ENCODE measurements at places on chromosomes 2 and 18.

DNA sequence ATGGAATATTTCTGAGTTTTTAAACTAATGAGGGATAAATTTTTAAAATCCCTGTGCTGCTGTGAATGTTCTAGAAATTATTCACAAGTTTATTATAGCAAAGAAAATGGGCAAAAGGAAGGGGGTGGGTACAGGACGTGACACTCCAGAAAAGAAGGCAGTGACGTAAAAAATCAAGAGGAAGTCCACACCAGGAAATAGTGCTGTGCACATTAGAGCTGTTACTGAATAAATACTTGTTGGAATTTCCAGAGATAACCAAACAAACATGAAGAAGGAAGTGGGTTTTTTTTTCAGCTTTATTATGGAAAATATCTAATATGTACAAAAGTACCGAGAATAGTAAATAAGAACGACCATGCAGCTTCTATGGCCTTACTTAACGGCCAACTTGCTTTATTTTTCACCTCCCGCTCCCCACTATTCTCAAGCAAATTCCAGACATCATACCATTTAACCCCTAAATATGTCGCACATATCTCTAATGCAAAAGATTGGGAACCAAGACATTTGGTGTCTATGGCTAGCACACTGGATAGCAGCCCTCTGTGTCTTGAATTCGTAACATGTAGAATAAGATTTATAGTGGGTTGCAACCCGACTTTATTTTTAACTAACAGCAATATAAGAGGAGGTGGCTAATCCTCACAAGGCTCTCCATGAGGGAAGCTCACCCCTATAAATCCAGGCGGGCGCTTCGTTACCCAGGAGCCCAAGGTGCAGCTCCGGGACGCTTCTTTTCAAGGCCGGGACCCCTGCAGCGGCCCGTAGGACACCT lies 580 bp upstream of the NDUFV2 start:
- DNase-seq = peak; percentile 48

GRCh38 chr18:63788447-63789096 lies 13.4 kb downstream of the SERPINB7 start:
- no peak for DNase-seq

DNA sequence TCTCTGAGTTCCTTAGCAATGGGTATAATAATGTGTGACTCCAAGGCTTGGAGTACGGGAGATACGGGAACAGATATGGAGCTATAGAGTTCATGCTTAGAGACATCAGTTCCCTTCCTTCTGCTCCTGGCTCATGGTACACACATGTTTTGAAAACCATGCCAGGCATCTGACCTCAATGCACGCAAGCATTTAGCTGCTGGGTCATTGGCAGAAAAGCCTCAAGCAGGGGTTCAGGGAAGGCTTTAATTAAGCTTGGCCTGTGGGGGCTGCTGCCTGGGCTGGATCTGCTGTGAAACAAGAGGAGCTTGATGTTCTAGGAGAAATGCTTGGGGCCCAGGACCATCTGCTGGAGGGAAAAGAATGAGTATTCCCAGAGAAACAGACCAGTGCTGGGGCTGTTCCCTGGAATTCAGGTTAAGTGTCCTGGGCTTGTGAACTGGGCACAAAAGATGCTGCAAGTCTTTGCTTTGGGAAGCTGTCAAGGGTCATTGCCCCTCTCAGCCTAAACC lies 3.2 kb downstream of the ALLC start:
- DNase-seq = no peak

DNA sequence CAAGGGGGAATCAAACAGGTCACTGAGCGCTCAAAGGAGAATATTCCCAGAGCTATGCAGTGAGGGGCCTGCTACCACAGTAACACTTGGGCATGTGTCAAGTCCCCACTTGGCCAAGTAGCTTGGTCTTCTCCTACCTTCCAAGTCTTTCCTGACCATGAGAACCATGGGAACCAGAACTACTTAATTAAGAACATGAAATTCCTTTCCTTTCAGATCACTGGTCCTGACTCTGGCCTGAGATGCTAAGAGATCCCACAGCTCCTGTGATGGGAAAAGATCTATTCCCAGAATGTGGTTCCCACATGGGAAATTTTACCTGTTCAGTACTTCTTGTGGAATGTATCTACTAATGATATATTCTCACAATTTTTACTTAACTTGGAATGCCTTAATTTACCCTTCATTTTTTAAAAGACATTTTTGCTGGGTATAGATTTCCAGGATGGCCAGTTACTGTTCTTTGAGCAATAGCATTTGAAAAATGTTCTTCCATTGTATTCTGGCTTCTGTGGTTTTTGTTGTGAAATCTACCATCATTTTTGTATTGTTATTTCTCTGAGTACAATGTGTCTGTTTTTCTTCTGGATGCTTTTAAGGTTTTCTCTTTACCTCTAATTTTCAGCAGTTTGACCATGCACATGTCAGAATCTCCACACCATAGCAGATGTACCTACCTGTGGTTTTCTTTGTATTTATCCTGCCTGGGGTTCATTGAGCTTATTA lies 37.9 kb downstream of the KCNIP3 start:
- DNase-seq = no peak

DNA sequence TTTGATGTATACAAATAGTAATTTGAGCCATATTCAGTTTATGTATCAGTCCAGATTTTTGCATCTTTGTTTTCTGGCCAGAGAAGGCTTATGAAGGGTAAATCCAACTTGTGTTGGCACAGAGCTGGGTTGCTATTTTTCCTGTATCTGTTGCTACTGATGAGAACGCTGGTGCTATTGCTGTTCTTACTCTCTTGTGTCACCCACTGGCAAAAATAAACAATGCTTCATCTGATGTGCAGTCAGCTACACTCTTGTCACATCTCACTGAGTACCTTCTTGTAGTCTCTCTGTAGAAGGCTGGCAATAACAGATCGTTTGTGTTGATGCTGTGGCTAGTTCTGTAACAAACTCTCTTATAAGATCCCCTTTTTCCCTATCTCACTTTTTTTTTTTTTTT lies 323.4 kb downstream of the CDH19 start:
- DNase-seq = no peak

- DNase-seq = no peak
Observed at GRCh38 chr2:5250482-5250881, 441.7 kb upstream of the SOX11 start.

- DNase-seq = no peak
Observed at GRCh38 chr2:219496825-219497494, 1.7 kb upstream of the GMPPA start.

DNA sequence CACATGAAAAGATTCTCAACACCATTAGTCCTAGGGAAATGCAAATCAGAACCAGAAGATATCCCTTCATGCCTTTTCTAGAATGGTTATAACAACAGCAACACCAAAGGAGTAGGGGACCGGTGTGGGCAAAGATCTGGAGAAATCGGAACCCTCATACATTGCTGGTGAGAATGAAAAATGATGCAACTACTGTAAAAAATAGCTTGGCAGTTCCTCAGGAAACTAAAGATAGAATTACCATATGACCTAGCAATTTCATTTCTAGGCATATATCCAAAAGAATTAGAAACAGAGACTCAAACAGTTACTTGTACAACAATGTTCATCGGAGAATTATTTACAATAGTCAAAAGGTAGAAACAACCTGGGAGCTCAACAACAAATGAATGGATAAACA lies 29.2 kb upstream of the CDH7 start:
- DNase-seq = no peak

DNA sequence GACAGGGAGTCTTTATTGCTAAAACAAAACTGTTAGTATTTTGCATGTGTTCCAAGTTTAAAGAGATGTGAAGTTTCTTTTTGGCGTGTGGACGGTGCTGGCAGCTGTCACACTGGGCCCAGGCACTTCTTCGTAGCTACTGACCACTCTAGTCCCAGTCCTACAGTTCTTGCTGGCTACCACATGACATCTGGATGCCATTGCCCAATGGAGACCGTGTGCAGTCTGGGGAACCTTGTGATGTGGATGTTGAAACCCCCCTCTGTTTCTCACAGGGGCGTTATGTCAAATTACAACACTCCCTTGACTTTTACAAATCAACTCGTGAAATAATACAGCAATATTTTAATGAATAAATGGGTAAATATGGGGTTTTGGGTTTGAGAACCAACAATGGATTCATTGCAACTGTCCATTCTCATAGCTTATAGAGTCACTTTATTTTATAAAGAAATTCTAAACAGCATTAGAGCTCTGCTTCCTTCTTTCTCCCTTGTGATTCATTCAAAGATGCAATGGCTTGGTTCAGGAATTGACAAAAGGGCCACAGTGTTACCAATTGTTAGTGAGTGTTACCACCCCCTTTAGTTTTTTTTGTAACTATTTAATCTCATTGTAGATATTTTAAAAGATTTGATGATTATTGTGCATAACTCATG lies 1.2 kb downstream of the GPD2 start:
- DNase-seq = peak; percentile 77

GRCh38 chr2:160429248-160430000 lies 64.2 kb downstream of the RBMS1 start:
- peak; percentile 73 for DNase-seq

DNA sequence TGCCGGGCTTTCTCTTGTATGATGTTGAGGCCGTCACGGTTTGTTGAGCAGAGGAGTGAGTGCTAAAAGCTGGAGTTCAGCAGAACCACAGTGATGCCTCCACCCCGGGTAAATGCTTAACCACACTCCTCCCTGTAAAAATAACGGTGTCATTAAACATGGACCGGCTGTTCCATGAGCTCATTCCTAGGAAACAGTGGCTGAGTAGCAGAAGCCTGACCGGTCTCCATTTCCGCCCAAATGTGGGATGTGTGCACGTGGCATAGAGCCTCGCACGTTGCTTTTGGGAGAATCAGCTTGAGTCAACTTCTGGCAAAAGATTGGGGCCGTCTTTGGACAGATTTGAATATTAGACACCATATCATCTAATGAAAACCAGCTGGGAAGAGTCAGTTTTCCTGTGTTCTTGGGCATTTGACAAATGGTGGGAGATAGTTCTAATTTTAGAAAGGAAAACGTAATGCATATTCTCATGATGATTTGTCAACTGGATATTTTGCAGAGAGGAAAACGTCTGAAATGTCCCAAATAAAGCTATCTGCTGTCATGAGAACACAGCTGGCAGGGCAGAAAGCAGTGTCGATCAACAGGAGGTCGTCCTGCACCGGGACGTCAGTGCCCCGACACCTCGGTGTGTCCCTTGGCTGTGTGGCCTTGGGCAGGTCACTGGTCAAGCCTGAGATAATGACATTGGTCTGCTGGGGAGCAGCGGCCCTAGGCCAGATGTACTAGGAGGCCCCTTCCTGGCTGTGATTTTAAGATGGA lies 42.4 kb downstream of the LRRFIP1 start:
- DNase-seq = no peak

GRCh38 chr2:174245065-174245464 lies 3.3 kb downstream of the OLA1 start:
- DNase-seq = no peak

Data from SK-MEL-5 (cell line).